ENCODE measurements at places on chromosomes 1 and 21. TPM values are rescaled to one million over a fixed set of nuclear protein-coding genes. Genes with fewer than 3 reads are reported as not detected.

The SPAG17 gene
- 8.8 TPM for total RNA-seq

The CACNA1E gene
- 70.8 TPM for total RNA-seq

The LCE1A gene
- not detected for total RNA-seq

The F5 gene
- total RNA-seq: 0.92 TPM

The MGST3 gene
- 236 TPM for total RNA-seq
